Stimulated activated CD8-positive, alpha-beta memory T cell treated with anti-CD3 and anti-CD28 coated beads, Interleukin-15, amount 100 ng/mL, for 4 hours (primary cell): ENCODE measurements at places on chromosomes 2 and 18.
A peak's percentile ranks its signal among the peaks of the same experiment; 100 is the strongest.

GRCh38 chr2:227411320-227411989 is 23.7 kb upstream of the SCYGR1 start:
- DNase-seq: peak; percentile 40

- no peak for DNase-seq
These were observed 173.4 kb downstream of the EIPR1 start for GRCh38 chr2:3204031-3204821.

- no peak for DNase-seq
These were observed 124.2 kb downstream of the UBE2E3 start for GRCh38 chr2:181104512-181105115.

GRCh38 chr2:9422321-9423099 is 818 bp downstream of the ITGB1BP1 start:
- peak; percentile 29 for DNase-seq

DNA sequence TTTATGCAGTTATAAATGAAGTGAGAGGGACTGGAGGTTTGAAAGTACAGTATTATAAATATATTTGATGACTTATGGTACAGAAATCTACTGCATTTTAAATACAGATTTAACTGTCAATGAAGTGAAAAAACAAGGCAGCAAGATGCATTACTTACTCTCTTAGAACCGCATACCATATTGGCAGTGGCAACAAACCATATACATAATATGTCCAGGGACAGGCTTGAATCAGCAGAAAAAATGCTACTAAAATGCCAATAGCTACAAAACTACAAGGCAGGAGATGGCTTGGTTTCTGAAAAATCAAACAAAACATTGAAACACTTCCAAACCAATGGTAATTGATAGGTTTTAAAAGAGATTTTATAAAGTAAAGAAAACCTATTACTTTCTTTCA is 77.2 kb downstream of the PIGN start:
- DNase-seq: no peak

GRCh38 chr2:237647176-237648015 is 20.0 kb downstream of the LRRFIP1 start:
- no peak for DNase-seq

DNA sequence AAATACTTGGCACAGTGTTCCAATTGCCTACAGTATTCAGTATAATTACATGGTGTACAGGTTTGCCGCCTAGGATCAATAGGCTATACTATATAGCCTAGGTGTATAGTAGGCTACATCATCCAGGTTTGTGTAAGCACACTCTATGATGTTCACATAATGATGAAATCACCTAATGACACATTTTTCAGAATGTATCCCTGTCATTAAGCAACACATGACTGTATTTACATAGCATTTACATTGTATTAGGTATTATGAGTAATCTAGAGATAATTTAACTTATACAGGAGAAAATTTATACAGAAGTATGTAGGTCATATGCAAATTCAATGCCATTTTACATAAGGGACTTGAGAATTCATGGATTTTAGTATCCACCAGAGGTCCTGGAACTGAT is 35.4 kb downstream of the SCN7A start:
- no peak for DNase-seq
